ENCODE measurements at places on chromosomes 13 and 19.

DNA sequence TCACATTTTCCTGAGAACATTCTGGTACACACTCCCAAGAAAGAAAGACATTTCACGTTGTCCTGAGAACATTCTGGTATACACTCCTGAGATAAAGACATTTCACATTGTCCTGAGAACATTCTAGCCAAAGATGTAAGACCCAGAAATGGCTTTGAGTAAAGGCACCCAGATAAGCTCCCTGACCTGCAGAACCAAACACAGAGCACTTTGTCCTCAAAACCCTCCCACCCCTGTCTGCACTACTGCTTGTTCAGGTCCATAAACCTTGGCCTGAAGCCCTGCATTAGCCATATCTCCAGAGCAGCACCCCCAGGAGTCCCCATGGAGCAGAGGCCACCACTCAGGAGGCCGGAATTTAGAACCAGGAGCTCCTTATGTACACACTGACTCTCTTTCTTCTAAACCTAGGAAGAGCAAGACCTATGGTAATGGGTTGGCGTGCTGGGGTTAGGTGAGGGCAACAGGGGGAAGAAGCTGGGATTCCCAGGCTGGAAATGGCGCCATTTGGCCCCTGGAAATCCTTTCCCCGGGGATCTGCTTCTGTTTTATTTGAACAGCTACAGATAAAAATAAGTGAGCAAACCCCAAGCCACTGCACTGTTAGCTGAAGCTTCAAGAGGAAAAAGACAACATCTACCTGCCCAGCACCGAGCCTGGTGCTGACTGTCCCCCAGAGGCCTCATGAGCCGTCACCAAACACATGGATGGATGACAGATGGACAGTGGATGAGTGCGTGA is 13.7 kb downstream of the GAS6 start:
- no peak for DNase-seq

- DNase-seq: no peak
Measured at GRCh38 chr19:54186934-54187381, 2.4 kb downstream of the MBOAT7 start.

GRCh38 chr19:50719566-50719965 is at the start of gene SHANK1:
Gene SHANK1, minus strand, starts transcription at chr19:50719802. Its CDS starts 2,883 bp downstream, at chr19:50716919.
- no peak for DNase-seq

GRCh38 chr13:41809962-41810361 is 150.9 kb downstream of the VWA8 start:
- no peak for DNase-seq

DNA sequence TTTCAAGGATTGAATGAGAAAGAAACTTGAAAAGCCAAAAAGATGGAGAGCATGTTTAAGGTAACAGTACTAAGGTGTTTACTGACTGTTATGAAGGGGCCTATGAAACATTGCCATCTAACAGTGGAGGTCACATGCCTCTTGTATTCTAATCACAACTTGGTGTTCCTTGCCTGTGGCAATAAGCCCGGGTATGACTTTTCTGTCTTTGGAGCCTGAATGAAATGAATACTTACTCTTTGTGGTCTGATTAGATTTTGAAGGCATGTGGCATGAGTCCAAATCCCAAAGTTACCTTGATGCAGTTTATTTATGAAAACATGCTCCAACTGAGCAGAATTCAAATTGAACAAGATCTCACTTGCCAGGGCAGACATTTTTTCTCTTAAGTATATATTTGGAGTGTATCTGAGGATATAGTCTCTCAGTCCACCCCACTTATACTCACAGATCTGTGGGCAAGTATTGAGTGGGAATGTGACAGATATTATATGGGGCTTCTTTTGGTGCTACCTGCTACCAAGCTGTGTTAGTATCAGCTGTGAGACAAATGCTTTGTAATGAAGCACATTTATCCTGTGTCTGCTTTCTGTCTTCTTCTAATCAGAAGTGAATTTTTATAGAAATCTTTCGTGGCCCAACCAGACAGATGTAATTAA is 67.5 kb downstream of the B3GLCT start:
- no peak for DNase-seq

- DNase-seq: no peak
Measured at GRCh38 chr13:111388851-111389500, 68.5 kb downstream of the TEX29 start.

GRCh38 chr19:40717880-40718773 is 1.2 kb downstream of the ITPKC start:
- DNase-seq: no peak

Measured in KG1 (cell line).